ENCODE measurements at places on chromosomes 3 and 15.

DNA sequence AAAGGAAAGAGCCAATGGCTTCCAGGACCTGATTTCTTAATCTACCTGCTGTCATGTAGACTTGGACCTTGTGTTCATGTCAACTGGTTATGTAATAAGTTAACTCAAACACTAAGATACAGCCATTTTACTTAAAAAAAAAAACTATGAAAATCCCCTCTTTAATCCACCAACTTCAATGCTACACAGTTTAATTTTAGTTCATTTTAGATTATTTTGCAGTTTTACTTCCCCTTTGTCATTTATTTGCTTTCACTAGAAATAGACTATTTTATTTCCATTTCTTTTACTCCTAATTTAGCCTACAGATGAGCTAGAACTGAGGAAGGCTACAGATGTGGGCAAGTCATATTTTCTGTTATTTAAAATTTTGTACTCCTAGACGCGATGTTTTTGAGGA lies 10.7 kb upstream of the DNAJC13 start:
- no peak for DNase-seq

- no peak for DNase-seq
These were observed 198.6 kb downstream of the VGLL3 start for GRCh38 chr3:86792316-86792715.

- DNase-seq = no peak
These were observed 200.8 kb downstream of the KLHL25 start for GRCh38 chr15:85593809-85594445.

- DNase-seq = no peak
These were observed 93.2 kb downstream of the DGKG start for GRCh38 chr3:186268616-186269448.

DNA sequence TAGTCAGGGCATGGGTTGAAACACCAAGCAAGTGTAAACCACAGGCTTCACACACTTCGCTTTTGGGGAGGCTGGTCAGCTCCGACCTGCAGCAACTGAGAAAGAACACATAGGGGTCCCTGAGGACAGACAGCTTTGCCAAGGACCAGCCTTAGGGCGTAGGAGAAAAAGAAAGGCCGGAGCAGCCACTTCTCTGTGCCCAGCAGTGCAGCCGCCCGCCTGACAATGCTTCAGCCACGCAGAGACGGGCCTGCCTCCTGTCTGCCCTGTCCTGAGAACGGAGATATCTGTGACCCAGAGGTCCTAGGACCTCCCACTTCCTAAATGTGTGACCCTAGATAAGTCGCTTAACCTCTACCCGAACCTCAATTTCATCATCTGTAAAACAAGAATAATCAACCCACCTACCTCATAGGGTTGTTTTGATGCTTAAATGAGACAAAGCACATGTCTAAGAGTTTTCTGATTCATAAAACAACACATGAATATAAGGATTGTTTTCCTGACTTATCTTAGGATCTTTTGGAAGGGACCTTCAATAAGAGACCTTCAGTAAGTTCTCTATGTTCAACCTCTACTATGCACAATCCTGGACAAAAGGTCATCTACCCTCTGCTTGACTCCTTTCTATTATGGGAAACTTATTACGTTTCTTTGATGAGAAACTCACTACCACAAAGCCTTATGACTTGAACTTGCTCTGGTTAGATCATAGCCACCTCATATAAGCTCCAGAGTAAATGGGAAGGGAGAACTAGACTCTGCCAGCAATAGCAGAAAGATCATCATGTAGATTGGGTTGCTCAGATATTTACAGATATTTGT lies 32.9 kb upstream of the RFTN1 start:
- no peak for DNase-seq

- no peak for DNase-seq
These were observed 799 bp downstream of the ABI3BP start for GRCh38 chr3:100992231-100993012.

DNA sequence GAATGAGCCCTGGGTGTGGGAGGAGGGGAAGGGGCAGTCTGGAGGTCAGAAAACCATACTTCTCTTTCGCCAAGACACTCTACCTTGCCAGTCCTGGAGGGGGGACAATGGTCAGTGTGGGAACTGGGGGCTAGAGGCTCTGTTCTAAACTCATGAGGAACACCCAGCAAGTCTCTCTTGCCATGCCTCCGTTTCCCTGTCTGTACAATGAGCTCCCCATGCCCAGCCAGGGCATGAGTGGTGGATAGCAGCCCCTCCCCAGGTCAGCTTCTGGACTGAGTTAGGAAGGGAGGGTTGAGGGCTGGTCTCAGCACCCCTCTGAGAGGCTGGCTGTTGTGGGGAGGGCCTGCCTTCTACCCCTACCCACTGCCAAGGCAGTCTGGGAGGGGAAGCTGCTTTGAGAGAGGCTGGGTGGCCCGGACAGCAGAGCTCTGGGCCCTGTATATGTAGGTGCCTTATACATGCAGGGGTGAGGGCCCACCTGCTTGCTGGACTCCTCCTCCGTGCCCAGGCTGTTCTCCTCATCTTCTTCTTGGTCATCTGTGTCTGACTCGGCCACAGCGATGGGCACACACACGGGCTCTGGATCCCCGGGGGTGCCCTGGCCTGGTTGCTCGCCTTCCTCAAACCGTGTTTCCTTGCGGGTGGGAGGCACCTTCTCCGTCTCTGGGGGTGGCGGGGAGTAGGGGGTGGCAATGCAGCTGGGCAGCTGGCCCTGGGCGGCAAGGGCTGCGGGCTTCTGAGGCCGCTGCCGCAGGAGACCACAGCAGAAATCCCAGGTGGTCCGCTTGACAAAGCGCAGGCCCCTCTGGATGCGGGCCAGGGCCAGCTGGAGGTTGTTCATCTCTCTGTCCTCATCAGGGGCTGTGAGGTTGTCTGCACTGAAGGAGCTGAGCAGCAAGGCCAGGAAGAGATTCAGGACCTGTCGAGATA lies 68.8 kb downstream of the SCN5A start:
- DNase-seq = no peak

- DNase-seq = no peak
These were observed 136.9 kb downstream of the NUP210 start for GRCh38 chr3:13282986-13283876.

- no peak for DNase-seq
These were observed 53.1 kb upstream of the IP6K2 start for GRCh38 chr3:48770192-48770502.

DNA sequence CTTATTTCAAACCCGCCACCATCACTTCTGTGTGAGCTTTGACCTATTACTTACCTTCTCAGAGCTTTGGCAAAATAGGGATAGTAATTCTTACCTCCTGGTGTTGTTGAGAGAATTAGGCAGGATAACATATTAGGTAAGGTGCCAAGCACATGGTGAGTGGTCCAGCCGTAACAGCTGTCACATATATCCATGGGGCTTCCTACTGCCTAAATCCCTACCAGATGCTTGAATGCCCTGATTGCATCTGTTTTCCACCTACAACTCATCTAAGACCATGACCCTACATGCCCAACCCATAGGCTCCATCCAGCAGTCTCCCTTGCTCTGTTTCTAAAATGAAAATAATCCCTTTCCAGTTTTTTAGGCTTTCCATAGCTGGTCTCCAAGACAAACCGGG lies 162.3 kb upstream of the NR2E3 start:
- no peak for DNase-seq

GRCh38 chr15:60619131-60619530 lies 140.2 kb upstream of the ICE2 start:
- DNase-seq = no peak

DNA sequence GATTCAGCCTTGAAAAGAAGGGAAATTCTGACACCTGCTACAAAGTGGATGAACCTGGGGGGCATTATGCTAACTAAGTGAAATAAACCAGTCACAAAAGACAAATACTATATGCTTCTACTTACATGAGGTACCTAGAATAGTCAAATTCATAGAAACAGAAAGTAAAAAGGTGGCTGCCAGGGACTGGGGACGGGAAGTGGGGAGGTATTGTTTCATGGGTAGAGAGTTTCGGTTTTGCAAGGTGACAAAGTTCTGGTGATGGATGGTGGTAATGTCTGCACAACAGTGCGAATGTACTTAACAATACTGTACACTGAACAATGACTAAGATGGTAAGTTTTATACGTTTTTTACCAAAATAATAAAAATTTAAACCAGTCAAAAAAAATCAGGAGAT lies 4.8 kb downstream of the IDH2 start:
- peak; percentile 70 for DNase-seq

GRCh38 chr3:14177580-14178246 lies 688 bp downstream of the XPC start:
- no peak for DNase-seq

- DNase-seq = no peak
These were observed 66.5 kb downstream of the MAGEF1 start for GRCh38 chr3:184645336-184645735.

- DNase-seq = peak; percentile 44
These were observed 145.4 kb upstream of the PROK2 start for GRCh38 chr3:71930056-71930991.

GRCh38 chr3:74469151-74469550 lies 145.3 kb downstream of the CNTN3 start:
- no peak for DNase-seq

DNA sequence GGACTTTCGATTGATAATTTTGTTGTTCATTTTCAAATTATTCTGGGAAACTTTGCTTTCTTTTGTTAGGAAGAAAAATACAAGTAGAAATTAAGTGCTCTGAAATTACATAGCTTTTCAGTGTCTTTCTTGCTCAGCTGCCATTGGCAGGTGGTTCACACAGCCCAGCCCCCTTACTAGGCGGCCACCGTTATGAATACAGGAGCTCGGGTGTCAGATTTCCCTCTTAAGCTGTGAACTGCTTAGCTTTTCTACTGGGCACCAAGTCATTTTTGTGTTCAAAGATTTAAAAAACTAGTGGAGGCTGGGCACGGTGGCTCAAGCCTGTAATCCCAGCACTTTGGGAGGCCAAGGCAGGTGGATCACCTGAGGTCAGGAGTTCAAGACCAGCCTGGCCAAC lies 55.2 kb downstream of the HMG20A start:
- no peak for DNase-seq

- no peak for DNase-seq
These were observed 695 bp downstream of the METTL6 start for GRCh38 chr3:15426579-15427118.

DNA sequence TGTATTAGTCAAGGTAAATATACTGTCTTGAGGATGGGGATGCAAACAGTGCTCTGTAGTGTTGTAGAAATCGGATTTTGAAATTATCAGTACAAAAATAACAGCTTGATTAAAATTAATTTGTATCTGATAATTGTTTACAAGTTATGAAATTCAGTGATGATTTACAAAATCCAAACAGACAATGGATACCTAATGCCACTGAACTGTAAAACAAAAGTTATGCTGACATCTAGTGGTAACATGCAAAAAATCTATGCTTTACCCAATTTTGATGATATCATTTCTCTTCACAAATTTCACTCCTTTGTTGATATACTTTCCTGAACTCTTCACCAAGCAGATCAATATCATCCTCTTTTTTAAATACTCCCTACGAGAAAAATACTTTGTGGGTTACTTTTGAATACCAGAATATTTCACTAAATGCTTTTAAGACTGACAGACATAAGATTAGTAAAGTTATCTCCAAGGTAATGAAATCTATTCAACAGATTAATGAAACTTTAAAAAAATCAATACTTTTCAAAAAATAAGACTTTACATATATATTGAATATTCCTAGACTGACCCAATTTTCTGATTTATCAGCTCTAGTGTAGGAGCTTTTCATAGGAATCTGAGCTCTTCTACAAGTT lies 36.0 kb downstream of the MNS1 start:
- no peak for DNase-seq

DNA sequence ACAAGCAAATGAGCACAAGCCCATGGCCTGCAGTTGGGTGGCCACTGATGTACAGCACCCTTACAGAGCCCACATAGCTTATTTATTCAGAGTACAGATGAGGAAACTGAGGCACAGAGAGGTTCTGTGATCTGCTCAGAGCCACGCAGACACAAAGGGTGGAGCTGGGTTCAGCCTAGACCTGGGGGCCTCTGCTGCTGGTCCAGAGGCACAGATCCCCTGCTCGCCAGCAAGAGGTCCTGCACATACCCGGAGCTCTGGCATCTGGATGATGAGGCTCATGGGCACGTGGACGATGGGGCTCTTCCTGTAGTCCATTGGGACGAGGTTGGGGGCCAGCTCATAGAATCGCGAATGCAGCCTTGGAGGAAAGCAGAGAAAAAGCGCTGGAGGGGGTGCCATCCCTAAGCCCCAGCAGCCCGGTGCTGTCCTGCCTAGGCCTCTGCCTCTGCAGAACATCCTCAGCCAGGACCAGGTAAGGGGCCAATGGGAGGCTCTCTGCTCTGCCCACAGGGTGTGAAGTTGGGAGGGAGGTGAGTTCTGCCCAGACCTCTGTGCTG lies 18.6 kb downstream of the SH2D7 start:
- no peak for DNase-seq

DNA sequence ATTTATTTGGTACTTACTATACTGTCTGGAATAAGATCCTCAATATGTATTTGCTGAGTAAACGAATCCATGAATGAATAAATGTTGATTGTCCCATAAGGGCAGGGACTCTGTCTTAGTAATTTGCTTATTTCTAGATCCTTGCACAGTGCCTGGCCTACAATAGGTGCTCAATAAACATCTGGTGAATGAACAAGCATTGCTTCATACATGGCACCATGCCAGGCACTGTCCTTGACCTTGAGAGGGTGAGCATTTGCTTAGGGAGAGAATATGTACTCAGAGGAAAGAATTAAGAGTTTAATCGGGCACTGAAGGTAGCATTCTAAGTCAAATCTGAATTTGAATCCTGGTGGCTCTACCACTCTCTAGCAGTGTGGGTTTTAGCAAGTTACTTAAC lies 282.1 kb downstream of the THSD4 start:
- no peak for DNase-seq

DNA sequence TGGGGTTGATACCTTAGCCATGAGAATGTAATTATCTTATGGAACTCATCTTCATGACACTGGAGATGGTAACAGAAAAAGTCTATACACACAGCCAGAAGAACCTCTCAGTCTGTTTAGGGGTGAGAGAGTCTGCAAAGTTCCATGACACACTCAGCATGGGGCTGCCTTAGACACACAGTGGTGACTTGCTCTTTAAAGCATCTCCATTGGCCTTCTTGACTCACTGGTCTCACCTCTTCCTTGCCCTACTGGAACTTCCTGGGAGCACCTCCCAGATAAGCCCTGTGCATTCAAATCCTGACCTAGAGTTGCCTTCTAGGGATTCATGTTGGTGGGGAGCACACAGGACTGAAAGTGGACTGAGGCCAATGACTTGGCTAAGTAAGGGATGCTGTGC lies 9.3 kb downstream of the MAGI1 start:
- DNase-seq = no peak

DNA sequence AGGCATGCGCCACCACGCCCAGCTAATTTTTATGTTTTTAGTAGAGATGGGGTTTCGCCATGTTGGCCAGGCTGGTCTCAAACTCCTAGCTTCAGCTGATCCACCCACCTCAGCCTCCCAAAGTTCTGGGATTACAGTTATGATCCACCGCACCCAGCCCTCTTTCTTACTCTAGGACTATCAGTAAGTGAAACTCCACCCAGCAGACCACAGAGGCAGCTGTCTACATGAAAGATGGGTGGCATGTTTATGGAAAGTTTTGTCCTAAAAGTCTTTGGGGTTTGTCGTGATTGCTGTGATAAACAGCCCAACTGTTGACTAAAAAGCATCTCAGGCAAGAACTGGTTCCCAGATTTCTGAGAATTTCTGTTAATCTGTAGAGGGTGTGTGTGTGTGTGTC lies 10.9 kb downstream of the ARL6IP5 start:
- DNase-seq = peak; percentile 40
